NCI-H2081 treated with DMSO at 0.1 percent for 48 hours (cell line): ENCODE measurements at places on chromosomes 5 and 9.

DNA sequence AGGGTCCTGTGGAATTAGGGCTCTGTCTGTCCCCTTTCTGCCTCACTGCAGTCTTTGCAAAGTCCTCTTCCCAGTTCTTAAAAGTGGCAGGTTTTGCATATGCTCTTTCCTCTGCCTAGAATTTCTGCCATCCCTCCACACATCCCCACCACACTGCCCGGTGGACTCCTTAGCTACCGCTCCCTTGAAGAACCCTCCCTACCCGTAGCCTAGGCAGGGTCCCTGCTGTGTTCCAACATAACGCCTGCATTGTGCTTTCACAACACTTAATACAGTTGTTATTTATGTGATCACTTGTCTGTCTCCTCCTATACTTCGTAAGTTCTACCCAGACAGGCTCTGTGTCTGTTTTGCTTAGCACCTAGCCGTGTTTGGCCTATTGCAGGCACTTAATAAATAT, 142.5 kb upstream of the DMRT1 start:
- no peak for DNase-seq

DNA sequence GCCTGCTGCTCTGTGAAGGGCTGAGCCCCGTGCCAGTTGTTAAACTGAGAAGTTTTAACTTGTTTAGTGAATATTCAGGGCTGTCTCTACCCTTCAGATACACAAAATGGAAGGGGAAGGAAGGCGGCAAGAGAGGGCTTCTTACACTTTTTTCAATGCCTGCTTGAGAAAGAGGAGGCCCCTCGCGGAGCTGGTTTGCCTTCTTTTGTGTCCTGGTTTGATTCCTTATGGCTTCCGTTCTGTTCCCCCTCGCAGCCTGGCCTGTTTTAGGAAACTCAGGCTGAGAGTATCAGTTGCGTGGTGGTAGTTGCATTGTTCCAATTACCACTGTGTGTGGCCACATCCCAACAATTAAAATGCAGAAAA, 1.0 kb downstream of the FAM53C start:
- DNase-seq = no peak

DNA sequence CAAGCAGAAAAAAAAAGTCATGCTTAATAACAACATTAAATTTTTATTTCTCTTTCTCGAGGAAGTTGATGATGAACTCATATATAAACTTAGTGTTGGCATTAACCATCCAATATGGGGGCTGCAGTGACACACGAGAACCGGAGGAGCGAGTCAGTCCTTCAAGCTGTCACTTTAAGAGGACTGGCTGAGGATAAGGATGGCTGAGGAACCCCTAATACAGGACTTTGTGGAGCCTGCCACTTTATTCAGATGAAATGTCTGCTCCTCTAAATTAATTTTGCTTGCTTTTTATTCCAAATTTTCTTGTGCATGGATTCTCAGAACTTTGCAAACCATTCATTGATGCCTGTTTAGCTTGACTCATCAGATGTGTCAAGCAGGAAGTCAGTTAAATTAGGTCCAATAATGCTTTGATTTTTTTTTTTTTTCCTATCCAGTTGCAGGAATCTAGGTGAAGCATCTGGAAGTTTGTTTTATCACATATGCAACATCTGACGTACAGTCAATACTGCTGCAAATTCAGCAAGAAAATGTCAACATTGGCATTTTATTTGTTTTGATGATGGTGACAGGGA, 144.2 kb upstream of the COL5A1 start:
- no peak for DNase-seq

- no peak for DNase-seq
Measured at GRCh38 chr5:132065351-132065937, 5.0 kb downstream of the IL3 start.

- no peak for DNase-seq
Measured at GRCh38 chr9:97480174-97480573, 21.3 kb upstream of the TMOD1 start.

- no peak for DNase-seq
Measured at GRCh38 chr9:3857091-3857490, 331.3 kb upstream of the RFX3 start.

GRCh38 chr9:74742792-74743730, 144.7 kb downstream of the TRPM6 start:
- no peak for DNase-seq
